ENCODE measurements at places on chromosomes 2 and 18.
A peak's percentile ranks its signal among the peaks of the same experiment; 100 is the strongest.

GRCh38 chr2:238235331-238235732, 4.5 kb downstream of the HES6 start:
- peak; percentile 26 for DNase-seq

GRCh38 chr2:23355001-23355400, 30.0 kb upstream of the KLHL29 start:
- no peak for DNase-seq

GRCh38 chr18:33833842-33834241, 255.8 kb downstream of the ASXL3 start:
- DNase-seq = no peak

DNA sequence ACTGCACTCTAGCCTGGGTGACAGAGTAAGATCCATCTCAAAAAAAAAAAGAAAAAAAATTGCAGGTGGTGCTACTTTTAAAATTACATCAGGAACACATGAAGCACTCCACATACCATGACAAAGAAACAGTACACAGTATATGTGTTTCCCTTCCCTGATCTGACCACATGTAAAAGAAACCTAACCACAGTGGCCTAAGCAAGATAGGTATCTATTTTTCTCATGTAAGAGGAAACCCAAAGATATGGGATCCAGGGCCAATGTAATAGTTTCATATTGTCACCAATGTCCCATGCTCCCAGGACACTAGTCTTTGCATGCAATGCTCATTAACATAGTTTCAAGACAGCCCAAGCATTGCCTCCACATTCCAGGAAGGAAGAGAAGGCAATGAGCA, 99.9 kb downstream of the DYM start:
- DNase-seq = no peak

- DNase-seq = no peak
Observed at GRCh38 chr2:172464400-172465129, 37.2 kb downstream of the ITGA6 start.

DNA sequence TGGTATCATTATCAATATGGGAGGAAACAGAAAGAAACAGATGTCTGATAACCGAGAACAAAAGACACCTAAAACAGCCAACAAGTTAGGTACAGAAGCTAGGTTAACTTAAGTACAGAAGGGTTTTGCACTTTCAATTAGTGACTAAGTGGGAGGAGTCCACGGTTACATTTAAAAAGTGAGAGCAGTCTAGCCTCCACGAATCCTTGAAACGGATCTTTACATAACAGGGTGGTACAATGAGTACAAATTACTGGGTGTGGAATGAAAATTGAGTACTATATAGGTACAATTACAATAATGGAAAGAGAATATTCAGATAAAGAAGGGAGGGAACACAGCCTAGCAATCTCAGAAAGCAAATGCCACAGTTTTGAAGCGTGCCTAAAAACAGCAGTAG, 76.6 kb downstream of the TLK1 start:
- DNase-seq = no peak

DNA sequence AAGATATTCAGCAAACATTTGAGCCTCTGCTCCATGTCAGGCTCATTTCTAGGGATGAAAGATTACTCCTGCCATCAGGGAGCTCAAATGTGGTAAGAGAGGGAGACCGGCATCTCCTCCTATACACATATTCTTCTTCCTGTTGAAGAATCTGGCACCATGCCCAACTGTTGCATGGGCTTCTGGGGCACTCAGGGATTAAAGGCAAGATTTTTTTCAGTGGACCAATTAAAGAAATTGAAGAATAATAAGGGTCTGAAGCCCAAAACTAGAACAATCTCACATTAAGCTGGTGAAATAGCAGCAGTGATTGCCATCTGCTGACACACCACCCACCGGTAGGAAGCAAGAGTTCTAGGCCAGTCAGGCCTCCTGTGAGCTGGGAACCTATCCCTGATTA, 145.4 kb upstream of the LYPD6 start:
- DNase-seq = no peak

DNA sequence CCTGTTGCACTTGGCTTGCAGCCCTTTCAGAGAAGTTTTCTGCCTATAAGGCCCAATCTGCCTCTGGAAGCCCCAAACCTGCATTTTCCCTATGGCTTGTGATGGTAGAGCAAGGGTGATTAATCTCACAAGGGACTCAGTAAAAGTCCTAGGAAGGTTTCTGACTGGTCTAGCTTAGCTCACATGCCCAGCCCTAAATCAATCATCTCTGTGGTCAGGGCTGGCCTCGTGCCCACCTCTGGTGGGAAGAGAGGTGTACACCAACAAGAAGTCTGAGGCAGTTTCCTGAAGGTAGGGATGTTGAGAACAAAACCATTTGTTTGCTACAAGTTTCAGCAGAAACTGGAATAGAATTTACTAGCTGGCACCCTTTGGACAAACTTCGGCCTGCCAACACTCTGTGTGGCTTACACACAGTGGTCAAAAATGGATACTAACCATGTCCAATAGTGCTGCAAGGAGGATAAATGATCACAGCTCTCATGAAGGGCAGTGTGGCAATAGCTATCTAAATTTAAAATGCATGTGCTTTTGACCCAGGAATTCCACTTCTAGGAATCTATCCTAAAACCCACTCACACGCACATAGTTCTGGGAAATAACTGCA, 96.4 kb downstream of the EN1 start:
- no peak for DNase-seq

- no peak for DNase-seq
Observed at GRCh38 chr2:12835733-12836132, 119.0 kb downstream of the TRIB2 start.

- DNase-seq = peak; percentile 46
Observed at GRCh38 chr2:12504443-12504842, 212.3 kb upstream of the TRIB2 start.

GRCh38 chr2:23268467-23269263, 116.3 kb upstream of the KLHL29 start:
- DNase-seq = no peak

GRCh38 chr18:77042583-77042982, 90.0 kb downstream of the MBP start:
- DNase-seq = no peak

DNA sequence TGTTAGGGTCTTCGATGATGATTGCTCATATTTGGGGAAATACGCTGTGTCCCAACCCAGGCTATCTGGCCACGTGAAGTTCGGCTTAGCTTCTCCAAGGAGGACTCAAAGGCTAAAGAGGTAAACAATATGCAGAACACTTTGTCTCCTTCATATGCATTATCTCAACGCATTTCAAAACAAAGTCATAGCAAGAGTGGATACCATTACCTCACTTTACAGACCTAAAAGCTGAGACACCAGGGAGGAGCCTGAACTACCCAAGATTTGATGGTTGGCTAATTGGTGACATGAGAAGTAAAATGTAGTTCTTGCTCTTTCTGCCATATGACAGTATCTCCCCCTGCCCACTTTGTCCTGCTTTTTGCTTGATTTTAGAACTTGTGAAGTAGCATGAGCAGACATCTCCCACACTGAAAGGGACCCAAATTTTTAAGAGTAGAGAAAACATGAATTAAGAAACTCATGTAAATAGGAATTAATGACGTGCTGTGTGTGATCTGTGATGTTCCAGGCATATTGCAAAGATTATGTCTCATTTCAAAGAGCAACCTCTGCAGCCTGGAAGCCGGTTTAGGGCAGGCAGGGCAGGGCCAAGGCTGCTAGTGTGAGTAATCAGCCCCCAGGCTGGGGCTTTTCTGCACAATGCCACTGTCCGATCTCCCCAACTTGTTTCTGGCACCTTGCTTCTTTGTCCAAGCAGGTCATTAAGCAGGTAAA, 144.5 kb downstream of the BCL11A start:
- no peak for DNase-seq

DNA sequence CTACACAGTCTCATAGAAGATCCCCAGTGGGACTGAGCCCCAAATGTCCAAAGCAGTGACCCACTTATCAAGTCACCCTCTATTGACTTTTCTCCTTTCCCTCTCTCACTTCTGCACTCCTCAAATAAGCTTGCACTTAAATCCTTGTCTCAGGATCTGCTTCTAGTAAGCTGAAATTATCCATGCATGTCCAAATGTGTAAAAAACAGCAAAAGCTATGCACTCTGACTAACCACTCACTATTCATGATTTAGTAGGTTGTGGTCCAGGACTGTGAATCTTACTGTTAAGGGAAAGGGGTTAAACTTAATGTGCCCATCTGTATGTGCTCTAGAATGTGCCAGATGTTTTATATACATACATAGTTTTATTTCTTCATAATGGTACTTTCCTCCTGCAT, 115.4 kb downstream of the SCG2 start:
- peak; percentile 55 for DNase-seq
